ENCODE measurements at places on chromosomes 13 and 19. TPM values are rescaled to one million over a fixed set of nuclear protein-coding genes. Genes with fewer than 3 reads are reported as not detected.

DNA sequence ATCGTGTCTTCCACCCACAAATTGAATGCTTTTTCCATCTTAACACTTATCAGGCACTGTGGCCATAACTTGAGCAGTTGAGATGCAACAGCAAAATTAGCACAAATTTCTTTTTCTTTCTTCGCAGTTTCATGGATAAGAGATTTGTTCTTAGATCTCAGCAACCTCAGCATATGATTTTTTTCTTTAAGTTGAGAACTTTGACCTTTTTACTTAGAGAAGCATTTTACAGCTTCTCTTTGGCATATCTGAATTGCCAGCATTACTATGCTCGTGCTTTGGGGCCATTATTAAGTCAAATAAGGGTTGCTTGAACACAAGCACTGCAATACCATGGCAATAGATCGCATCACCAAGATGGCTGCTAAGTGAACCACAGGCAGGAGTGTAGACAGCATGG lies 16.1 kb downstream of the USPL1 start:
- no peak for DNase-seq

DNA sequence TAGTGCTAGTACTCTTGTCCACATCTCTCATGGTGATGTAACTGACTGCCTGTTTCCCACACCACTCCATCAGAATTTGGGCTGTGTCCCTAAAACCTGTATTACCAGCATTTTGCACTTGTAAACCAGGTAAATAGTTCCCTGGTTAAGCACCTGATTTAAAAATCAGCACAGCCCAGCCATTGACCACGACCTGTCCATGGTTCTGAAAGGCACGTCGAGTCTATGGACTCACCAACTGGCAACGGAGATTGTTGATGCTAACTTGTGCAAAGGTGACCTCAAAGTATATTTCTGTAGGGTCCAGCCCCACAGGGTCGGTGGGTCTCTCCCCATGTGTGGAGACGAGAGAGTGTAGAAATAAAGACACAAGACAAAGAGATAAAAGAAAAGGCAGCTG lies 46.7 kb upstream of the ZNF835 start:
- DNase-seq = no peak

- no peak for DNase-seq
These were observed 624.4 kb upstream of the KLHL1 start for GRCh38 chr13:70732611-70733010.

DNA sequence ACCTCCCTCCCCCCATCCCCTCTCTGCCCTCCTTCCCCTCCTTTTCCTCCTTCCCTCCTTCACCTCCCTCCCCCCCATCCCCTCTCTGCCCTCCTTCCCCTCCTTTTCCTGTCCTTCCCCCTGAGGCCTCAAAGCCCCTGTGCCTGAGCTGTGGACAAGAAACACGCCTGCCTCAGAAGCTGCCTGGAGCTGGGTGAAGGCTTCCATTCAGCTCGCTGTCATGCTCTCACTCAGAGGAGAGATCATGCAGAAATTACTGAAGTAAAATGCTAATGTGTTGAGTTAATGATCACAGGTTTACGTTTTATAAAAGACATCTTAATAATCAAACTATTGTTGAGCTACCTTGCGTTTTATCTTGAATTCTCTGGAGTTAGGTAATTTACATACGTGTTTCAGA lies 114.5 kb downstream of the ATP11A start:
- no peak for DNase-seq

Gene ATP8B3
- total RNA-seq = 1.6 TPM

Gene ZNF808
- total RNA-seq = 28.9 TPM

Measured in heart left ventricle (tissue), 16 donors.